ENCODE measurements at places on chromosomes 12 and 14.

DNA sequence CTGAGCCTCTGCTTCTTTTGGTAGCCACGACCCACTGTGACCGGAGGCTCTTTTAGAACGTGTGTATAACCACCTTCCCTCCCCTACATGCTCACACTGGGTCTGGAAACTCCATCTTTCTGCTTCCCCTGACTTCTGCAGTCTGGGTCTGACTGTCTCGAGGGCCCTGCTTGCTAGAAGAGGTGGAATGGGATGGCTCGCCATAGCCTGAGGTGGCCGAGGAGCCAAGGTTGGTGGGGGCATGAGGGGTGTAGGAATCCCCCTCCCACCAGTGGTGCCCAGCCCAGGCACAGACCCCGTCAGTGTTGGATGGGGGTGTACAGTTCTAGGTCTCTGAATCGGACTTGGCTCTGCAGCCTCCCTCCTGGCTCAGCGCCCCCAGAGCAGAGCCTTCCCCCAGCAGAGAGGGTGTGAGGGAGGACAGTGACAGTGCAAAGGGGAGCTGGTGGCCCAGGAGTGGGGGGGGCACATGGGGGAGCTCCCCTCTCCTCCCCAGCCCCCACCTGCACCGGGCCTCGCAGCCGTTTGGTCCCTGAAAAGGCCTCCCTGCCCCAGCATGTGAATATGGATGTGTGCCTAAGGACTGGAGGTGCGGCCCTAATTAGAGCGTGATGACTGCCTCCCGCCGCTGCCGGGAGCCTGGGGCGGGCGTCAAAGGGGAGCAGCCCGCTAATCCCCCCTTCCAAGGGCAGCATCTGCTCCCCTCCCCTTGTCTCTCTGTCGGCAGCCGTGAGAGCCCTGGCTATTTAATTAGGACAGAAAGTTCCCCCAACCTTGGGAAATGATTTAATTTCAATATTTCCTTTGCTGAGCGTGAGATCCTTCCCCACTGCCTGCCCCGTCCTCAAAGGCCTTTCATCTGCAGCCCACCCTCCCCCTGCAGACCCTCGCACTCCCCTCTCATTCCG lies 196.2 kb upstream of the C14orf180 start:
- no peak for DNase-seq

- DNase-seq, result no peak
These were observed 214.9 kb downstream of the ZFP36L1 start for GRCh38 chr14:68577802-68578541.

GRCh38 chr14:76576047-76576741 lies 185.1 kb upstream of the VASH1 start:
- DNase-seq, result no peak

GRCh38 chr14:88005978-88006851 lies 1.3 kb downstream of the GPR65 start:
- peak; percentile 66 for DNase-seq

GRCh38 chr14:91361233-91361811 lies 56.3 kb downstream of the CCDC88C start:
- DNase-seq, result no peak

Measured in stimulated activated naive CD8-positive, alpha-beta T cell treated with anti-CD3 and anti-CD28 coated beads, Interleukin-15, Interleukin-2, amounts not matched to agents 100 U/mL and 50 U/mL, for 24 hours (primary cell).